ENCODE measurements at places on chromosomes 6 and 20.

DNA sequence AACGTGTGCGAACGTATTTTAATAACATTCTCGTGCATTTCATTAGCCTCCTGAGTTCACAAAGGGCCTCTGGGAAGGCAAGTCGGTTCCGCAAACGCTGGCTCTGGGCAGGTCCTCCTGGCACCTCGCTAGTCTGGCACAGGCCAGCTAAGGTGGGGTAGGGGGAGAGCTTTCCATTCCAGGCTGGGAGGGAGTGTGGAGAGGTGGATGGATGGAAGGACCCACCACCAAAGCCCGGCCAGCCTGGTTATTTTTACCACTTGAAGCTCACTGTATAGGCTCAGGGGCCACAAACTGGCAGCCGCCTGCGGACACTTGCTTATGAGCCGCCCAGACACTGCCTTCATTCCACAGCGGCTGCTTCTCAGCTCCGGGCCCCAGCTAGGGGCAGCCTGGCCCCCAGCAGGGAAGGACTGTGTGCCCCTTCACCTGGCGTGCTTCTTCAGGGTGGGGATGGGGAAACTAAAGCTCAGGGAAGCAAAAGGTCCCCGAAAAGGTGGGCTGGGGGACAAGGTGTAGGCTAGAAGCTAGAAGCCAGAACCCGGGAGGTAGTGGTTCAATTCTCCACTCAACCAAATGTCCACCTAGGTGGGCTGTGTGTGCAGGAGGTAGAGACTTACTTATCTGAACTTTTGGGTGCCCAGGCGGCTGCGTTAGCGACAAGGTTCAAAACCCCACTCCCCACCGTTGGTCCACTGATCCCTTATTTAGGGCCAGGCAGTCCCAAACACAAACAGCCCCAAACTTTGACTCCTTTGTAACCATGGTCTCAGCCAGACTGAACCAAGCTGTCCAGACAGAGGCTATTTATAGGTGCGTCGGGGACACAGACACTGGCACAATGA is 1.7 kb downstream of the PMEPA1 start:
- DNase-seq, result no peak

GRCh38 chr6:156427345-156427744 is 349.8 kb upstream of the ARID1B start:
- no peak for DNase-seq

- no peak for DNase-seq
Measured at GRCh38 chr20:37278966-37279590, 10.4 kb upstream of the MANBAL start.

DNA sequence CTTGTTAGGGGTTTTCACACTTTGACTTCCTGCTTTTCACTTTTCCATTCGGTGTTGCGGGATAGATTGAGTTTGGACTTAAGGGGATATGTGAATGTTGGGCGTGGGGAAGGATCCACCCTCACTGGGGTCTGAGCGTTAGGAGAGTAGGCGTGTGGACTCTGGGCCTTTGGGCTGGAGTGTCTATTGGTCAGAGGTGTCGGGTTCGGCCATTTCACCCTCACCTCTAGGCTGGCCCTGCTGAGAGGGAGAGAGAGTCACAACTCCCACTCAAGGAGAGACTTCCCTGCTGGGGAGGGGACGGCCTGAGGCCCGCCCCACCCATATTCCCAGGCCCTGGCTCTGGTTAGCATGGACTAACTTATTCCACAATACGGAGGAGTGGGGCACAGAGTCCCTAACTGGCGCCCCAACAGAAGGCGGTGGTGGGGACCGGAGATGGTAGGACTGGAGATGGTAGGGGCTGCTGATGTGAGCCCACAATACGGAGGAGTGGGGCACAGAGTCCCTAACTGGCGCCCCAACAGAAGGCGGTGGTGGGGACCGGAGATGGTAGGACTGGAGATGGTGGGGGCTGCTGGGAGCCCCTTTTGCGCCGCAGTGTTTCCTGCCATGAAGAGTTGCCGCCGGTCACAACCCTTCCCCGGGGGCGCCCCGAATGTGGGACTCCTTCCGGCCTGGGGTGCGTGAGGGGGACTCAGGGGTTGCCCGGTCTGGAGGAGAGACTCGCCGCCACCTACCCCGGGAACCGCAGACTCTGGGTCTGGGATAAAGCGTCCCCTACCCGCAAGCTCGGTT is 1.4 kb upstream of the PTPRA start:
- no peak for DNase-seq

GRCh38 chr20:635028-635892 is 17.7 kb downstream of the SRXN1 start:
- no peak for DNase-seq

GRCh38 chr6:40387127-40387870 is 199.9 kb downstream of the LRFN2 start:
- no peak for DNase-seq

DNA sequence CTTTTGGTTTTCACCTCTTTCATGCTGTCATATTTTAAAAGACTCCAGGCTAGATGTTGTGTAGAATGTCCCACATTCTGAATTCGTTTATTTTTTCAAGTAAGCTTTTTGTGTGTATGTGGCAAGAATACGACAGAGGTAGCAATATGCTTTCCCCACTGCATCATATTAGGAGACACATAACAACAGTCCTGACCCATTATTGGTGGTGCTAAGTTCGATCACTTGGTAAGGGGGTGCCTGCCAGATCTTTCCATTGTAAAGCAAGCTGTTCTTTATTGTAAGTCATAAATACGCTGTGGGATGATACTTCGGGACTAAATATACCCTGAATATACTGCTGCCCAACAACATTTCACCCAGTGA is 588 bp upstream of the NCOA3 start:
- no peak for DNase-seq

DNA sequence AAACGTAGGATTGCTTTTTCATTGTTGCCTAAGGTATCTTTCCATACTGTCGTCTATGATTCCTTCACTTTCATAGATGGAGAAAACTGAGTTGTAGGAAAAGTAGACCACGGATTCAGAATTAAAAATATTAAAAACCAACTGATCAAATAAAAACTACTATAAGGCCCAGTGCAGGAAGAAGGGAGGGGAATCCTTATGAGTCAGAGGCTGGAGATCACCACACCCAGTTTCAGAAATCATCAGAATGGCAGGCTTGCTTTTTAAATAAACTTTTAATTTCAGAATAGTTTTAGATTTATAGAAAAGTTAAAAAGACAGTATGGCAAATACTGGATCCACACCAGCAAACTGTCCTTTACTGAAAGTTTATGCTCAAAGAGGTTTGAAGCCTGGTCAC is 32.0 kb upstream of the POPDC3 start:
- DNase-seq, result no peak

- DNase-seq, result no peak
Measured at GRCh38 chr20:21509079-21509596, 4.7 kb downstream of the NKX2-2 start.

DNA sequence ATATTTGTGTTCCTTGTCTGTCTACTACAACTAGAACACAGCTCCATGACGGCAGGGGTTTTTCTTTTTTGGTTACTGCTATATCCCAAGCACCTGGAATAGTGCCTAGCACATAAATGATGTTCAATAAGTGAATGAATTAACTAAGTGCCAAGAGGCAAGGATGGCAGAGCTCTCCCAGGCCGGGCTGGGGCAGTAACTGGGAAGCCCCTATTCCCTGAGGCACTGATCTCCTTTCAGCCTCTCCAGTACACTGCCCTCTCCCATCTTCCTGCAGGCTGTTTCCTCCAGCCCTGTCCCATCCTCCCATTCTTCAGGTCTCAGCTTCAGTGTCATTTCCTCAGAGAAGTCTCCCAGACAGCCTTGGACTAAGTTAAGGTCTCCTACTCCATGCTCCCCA is 29.0 kb upstream of the SPDEF start:
- DNase-seq, result no peak

GRCh38 chr20:48401359-48401758 is 426.4 kb downstream of the PREX1 start:
- DNase-seq, result no peak

DNA sequence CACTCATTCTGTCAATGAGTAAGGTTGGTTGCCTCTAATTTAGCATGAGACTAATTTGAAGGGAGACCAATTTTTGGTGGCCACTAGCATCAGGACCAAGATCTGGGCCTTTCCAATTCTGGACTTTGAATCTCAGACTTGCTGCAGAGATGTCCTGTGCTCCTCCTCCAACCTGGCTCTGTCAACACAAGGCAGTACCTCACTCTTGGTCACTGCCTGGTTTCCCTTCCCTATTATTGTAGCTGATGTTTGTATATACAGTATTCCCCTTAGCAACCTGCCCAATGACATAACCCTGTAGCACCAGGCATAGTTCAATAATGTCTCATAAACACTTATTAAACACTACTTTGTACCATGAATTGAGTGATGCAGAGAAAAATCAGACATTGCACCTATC is 50.4 kb downstream of the UNC5CL start:
- no peak for DNase-seq

GRCh38 chr20:1371202-1371782 is 21.6 kb downstream of the FKBP1A start:
- no peak for DNase-seq

DNA sequence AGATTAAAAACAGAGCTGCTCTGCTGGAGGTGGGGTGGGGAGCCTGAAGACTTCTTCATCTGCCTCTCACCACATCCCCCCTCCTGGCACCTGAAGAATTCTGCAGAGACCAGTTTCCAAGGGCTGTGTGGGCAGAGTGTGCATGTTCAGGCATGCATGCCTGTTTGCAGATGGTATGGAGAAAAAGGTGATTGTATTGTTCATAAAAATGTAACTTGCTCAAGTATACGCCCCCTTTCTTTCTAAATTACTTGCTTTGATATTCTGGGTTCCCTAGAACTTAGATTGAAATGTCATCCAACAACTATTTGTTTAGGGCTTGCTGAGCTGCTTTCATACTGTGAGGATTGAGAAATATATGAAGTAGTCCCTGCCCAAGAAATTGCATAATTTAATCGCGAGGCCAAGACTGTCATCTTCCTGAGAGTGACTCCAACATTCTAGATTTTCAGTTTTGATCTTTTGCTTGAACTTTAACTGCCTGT is 83.6 kb downstream of the LCA5 start:
- no peak for DNase-seq

- no peak for DNase-seq
Measured at GRCh38 chr6:111487661-111488060, 4.6 kb upstream of the REV3L start.

- DNase-seq, result no peak
Measured at GRCh38 chr6:113340371-113340770, 516.8 kb upstream of the MARCKS start.

DNA sequence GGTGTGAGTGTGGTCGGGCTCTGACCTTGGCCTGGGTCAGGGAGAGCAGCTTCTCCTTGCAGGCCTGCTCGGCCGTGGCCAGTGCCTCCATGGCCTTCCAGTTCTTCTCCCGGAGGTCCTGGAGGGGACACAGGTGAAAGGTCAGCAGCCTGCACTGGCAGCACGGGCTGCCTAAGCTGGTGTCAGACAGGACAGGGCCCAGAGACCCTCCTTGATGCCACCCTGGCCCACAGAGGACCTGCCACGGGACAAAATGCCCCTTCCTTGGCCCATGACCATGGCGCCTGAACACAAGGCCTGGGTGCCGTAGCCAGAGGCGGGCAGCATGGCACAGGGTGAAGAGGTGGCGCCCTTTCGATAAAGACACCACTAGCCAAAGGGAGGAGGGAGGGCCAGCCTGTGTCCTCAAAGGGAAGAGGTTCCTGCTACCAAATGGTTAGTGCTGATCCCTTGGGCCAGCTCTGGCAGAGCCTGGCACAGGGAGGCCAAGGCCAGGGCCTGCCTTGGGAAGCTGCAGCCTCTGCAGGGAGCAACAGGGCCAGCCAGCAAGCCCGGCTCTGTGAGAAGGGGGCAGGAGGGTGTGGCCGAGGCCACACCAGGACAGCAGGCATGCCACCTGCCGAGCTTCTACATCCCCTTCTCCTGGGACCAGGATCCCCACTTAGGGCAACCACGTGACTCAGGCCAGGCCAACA is 54.8 kb downstream of the DSTN start:
- DNase-seq, result no peak

- DNase-seq, result no peak
Measured at GRCh38 chr20:15923030-15923776, 650.0 kb downstream of the KIF16B start.

- no peak for DNase-seq
Measured at GRCh38 chr20:4011226-4011975, 4.0 kb downstream of the RNF24 start.

- no peak for DNase-seq
Measured at GRCh38 chr20:33840160-33840559, 29.0 kb downstream of the CHMP4B start.

GRCh38 chr6:161279677-161280415 is 6.0 kb upstream of the AGPAT4 start:
- DNase-seq, result no peak

GRCh38 chr6:136921381-136921935 is 643 bp upstream of the SLC35D3 start:
- no peak for DNase-seq

- no peak for DNase-seq
Measured at GRCh38 chr6:127497410-127497809, 21.7 kb downstream of the MTCL3 start.

DNA sequence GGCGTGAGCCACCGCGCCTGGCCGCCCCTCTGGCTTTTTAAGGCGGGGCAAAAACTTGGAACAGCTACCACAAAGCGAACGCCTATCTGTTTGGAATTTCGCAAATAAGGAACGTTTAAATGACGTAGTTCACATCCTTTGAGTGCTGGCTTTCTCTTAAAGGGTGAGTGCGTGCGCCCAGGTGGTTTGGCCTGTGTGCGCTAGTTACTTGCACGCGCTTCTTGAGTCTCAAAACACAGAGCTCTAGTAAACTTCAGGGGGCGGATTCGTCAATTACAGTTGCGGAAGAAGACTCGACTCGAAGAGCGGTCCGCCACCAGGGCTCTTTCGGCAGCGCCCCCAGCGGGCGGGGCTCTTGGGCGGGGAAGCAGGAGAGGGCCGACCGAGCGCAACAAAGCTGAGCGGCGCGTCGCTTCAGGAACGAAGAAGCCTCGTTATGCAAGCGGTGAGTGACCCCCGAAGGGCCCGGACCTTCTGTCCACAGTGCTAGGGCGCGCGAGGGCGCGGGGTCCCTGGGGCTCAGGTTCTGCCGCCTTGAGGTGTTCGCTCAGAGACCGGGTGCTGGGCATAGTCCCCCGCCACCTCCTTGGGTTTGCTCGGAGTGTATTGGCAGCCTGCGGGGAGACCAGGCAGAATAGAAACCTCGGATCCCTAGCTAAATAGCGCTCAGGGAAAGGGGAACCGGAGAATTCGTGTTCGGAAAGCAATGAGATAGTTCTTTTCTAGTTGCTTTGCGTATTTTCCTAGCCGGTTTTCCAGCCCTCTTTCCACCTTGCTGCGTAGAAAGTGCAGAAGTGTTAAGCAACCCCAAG is at the start of gene SYCP2L:
SYCP2L (plus strand) TSS at position 362 of the 812 bp plus-strand sequence; CDS start at position 437, 75 bp downstream.
- DNase-seq, result peak; percentile 24

GRCh38 chr6:154482858-154483257 is 27.6 kb downstream of the CNKSR3 start:
- no peak for DNase-seq

DNA sequence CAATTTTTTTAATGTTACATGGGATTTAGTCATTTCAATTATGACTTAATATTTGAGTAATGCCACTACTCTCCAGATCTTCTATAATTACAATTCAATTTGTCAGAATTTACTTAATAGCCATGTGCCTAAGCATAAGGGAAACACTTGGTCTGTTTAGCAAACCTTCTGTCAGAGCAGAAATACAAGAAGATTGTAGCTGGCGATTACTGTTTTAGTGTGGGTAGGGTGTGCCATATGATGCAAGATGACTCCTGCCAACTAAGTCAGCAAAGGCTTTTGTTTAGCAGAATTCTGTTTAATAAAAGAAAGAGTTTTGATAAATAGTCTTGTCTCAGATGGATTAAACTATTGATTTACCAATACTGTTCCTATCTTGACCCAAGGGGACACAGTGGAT is 455.4 kb downstream of the RNF144B start:
- no peak for DNase-seq

- DNase-seq, result no peak
Measured at GRCh38 chr6:170209354-170210025, 81.4 kb downstream of the DLL1 start.

GRCh38 chr20:45462711-45463509 is 6.6 kb upstream of the WFDC2 start:
- no peak for DNase-seq
